Activated CD4-positive, alpha-beta T cell treated with anti-CD3 and anti-CD28 coated beads for 4 hours (primary cell): ENCODE measurements at places on chromosomes 11 and 22.

GRCh38 chr11:105799728-105800462 lies 190.0 kb downstream of the GRIA4 start:
- DNase-seq = no peak

DNA sequence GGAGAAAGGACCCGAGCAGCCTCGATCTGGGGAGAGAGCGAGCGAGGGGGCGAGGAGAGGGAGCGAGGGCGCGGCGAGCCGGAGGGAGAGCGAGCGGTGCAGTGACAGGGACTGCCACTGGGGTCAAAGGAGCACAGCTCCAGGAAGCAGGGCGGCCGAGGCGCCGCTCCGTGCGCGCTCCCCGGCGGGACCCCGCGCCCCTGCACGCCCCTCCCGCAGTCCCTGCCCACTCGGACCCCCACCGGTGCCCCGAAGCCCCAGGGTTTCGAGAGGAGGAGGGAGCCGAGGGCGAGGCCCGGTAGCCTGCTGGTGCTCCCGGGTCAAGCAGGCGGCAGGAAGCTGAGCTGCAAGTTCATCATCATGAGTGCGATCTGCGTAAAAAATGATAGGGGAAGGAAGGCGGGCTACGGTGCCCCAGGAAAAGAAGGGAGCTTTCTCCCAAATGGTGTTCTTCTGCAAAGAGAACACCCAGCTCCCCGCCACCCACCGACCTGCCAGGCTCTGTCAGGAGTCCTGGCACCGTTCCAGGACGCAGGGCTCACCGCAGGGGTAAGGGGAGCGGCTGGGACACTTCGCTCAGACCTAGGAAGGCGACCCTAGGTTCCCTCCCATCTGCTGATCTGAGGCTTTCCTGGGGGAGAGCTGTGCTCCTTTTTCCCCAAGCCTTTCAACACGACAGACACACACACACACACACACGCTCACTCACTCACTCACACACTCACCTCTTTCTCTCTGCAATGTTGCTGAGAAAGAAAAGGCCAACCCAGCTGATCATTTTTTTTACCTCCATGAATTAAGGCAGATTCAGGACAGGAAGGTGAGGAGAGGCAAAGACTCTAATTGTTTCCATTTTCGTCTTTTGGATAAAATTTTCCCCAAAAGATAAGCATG lies at the start of gene MPPED2:
Gene MPPED2, minus strand, starts transcription at position 103 of the 894 bp plus-strand sequence. CDS start 5,980 bp downstream, outside the sequence.
- DNase-seq = no peak

DNA sequence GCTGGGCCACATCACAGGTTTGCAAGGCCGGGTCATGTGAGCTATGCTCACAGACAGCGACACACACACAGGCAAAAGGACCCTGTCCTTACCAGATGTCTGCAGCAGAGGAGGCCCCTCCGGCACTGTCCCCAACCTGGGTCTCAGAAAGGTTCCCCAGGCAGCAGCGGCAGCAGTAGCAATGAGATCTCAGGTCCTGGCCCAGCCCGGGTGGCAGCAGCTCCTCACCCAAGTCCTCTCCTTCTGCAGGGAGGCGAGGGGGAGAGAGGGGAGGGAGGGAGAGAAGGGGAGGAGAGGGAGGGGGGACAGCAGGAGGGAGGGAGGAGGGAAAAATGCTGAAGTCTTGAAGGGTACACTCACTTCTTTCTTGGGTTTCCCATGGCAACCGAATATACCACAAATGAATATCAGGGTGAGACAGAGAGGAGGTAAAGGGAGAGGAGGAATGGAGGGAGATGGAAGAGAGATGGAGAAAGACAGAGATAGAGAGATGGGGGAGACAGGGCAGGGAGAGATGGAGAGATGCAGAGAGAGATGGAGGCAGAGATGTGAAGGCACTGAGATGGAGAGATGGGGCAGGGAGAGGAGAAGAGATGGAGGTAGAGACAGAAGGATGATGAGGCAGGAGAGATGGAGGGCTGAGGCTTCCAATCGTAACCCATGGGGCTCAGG lies 9.5 kb downstream of the ELFN2 start:
- no peak for DNase-seq

DNA sequence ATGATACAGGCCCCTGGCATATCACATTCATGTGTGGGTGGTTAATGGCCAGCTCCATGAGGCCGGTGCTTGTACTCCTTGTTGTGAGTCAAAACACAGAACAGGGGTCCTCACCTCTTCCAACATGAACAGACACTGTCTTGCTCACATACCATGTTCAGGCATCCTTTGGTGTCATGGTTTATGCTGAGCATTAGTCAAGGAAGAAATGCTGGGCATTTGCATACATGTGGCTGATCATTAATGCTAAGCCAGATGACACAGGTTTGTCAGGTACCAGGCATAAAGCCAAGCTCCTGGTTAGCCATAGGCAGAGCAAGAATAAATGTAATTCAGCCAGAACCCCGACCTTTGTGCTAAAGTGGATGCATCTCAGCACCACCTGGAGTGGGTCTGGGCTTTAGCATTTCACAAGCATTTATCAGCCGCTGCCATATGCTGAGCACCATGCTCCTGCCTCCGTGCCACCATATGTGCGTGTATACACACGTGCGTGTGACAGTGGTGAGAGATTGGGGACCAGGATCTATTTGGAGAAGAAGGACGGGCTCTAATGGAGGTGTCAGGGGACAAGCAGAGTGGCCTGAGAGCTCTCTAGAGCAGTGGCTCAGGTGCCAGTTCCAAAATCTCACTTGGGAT lies 55.0 kb downstream of the MICAL2 start:
- DNase-seq = no peak

GRCh38 chr11:85735876-85736460 lies 50.0 kb upstream of the CCDC89 start:
- no peak for DNase-seq

DNA sequence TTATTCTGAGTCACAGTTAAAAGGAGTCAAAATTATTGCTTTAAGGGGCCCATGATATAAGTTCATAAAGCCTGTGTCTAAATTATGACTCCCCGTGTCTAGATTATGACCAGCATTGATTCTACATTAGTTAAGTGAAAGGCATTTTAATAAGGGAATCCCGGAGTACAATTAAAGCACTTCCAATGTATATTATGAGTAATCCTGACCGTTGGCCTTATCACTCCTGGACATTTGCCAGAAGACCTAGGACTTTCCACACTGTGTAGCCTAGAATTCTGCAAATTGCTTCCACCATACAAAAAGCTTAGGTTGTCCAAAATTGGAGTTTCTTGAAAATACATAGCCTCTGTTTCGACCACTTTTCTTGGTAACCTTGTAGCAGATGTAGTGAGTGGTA lies 1292.6 kb downstream of the LRRC4C start:
- no peak for DNase-seq

- DNase-seq = no peak
Measured at GRCh38 chr11:106694501-106694900, 323.8 kb downstream of the GUCY1A2 start.

DNA sequence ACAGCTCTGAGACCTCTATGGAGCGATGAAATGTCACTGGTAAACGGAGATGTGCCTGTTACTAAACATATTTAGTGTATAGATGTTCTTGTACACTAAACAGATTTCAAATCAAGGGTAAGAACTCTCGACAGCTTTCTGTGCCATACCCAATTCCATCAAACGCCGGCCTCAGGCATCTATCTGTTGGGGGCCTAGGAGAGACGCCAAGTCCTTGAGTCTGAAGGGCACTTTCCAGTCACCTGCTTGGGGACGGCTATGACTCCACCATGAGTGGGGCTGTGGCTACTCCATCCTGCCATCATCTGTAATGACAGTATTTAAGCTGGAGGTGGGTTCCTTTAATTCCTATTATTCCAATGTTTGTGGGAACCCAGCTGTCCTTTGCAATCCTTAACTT lies 87.8 kb downstream of the SHANK2 start:
- DNase-seq = no peak

GRCh38 chr11:19651028-19651427 lies 61.6 kb upstream of the NAV2 start:
- no peak for DNase-seq

DNA sequence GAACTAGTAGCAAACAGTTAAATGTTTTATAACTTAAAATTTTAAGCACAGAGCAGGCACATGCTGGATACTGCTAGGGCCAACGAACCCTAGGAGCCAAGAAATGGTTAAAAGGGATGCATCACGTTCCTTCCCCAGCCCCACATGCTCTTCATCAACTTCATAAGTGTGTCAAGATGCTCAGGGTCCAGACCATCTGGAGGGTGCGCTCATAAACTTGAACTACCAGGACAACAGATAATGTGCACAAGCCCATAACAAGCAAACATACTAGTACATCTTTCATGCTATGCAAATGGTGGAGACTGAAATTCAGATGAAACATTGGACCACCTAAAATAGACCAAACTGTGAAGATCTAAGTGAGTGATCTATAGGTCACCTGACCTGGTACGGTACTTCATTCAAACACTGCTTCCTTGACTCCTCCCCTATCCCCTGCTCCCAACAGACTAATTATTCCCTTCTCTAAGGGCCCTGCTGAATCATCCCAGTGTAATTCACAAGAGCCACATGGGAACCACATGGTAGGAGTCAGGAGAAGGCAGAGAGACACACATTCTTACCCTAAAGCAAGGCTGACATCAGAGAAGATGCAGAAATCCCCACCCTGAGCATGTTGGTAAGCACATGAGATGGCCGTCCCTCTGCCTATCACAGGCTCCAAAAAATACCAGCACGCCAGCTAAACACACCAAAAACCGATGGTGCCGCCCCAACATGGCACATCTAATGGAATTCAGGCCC lies 83.9 kb downstream of the ETS1 start:
- DNase-seq = no peak

- DNase-seq = no peak
Measured at GRCh38 chr22:23000657-23001347, 69.5 kb upstream of the GNAZ start.

- no peak for DNase-seq
Measured at GRCh38 chr11:113632981-113633380, 73.1 kb downstream of the TMPRSS5 start.

GRCh38 chr11:21460082-21460481 lies 732.8 kb upstream of the ANO5 start:
- no peak for DNase-seq

DNA sequence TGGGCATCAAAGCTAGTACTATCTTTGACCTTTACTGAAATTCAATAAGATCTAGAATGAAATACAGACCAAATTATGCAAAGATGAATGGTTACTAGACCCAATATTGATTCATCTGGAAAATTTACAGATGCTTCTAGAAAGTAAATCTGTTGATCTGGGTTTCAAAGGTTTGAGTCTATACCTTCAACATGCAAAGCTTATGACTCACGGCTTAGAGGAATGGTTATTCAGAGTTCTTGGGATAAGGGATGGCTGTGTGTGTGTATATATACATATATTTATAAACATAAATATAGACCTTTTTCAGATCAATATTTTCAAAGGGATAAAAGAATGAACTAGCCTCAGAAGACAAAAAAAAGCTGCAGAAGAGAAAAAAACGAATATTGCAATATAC lies 1.3 kb downstream of the SPTY2D1 start:
- no peak for DNase-seq

- DNase-seq = peak; percentile 12
Measured at GRCh38 chr11:116224154-116224888, 548.5 kb downstream of the BUD13 start.
